ENCODE measurements at places on chromosomes 16 and 17.

DNA sequence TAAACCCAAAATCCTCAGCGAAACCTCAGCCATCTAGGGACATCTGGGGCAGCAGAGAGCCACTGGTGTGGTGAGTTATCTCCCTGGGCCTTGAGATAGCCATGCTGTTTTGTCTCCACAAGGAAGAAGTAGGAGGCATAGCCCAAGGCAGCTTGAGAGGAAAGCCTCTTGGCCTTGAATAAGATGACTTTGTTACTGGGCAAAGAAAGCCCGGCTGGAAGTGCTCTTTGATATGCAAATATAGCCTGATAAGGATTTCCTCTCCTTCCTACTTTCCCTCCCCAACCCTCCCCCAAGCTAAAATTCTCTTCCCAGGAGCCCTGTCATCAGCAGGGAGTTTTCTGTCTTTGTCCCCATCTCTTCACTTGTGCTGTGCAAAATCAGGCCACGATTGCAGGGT, 694.4 kb downstream of the MAF start:
- DNase-seq, result no peak

- DNase-seq, result no peak
These were observed 938.9 kb downstream of the CDH11 start for GRCh38 chr16:64182985-64183384.

DNA sequence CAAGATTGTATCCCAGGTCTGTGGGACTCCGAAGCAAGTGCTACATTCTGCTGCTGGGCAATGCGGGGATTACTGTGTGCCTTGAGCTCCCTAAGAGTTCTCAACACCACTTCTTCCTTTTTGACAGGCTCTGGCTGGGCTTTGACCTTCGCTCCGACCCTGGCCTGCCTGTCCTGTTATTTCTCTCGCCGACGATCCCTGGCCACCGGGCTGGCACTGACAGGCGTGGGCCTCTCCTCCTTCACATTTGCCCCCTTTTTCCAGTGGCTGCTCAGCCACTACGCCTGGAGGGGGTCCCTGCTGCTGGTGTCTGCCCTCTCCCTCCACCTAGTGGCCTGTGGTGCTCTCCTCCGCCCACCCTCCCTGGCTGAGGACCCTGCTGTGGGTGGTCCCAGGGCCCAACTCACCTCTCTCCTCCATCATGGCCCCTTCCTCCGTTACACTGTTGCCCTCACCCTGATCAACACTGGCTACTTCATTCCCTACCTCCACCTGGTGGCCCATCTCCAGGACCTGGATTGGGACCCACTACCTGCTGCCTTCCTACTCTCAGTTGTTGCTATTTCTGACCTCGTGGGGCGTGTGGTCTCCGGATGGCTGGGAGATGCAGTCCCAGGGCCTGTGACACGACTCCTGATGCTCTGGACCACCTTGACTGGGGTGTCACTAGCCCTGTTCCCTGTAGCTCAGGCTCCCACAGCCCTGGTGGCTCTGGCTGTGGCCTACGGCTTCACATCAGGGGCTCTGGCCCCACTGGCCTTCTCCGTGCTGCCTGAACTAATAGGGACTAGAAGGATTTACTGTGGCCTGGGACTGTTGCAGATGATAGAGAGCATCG, 2.4 kb downstream of the SLC16A13 start:
- DNase-seq, result no peak

DNA sequence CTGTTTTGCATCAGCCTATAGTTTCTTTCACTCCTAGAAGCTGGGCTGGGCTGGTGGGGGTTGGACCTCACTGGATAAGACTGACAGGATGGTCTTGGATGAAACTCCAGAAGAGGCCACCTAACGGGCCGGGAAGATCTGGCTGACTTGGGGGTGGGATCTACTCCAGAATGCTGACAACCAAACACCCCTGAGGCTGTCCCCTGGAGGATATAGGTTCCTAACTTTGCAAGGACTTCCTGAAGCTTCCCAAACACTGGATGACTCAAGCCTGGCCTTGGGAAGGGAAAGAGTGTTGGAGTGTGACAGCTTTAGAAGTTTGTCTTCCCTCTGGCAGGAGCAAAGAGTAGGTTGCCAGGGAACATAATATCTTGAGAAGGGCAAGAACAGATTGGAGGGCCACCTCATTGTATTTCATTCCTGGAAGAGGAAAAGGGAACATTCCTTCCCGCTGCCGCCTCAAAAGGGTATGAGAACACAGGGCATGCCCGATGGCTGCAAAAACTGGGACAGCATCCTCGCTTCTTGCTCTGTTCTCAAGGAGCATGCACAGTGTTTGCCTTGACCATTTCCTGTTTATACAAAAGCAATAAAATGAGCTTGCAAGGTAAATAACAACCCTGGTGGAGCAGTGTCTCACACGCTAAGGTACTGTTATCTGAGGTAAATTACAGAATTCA, 6.8 kb upstream of the CYB5B start:
- no peak for DNase-seq

- DNase-seq, result no peak
These were observed 31.1 kb upstream of the JPH3 start for GRCh38 chr16:87570938-87571867.

DNA sequence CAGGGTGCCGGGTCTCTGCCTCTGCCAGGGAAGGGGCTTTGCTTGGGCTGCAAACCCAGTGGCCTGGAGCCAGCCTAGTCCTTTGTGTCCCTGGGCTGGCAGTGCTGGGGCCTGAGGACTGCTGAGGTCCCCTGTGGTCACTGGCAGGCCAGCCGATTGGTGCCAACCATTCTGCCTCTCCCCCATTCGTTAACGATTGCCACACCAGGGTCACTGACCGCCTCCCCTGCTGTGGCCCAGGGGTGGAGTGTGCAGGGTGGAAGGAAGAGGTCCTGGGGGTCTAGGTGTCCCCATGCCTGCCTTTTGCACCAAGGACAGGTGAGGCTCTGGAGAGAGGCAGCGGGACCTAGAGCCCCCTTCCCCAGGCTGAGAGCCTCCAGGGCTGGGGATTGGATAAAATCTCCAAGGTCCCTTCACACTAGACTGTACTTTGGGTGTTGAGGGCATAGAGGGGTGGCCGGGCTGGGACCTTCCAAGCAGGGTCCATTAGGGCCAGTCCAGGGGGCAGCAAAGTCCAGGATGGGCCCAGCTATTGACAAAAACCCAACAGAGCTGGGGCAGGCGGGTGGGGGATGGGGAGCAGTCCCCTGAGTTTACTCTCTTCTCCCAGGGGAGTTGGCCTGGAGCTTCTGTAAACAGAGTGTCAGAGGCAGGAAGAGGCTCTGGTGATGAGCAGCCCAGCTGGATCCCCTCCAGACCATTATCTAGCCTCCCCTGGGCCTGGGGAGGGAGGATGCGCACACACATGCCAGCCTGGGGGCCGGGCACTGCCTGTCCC, 1.1 kb downstream of the VASN start:
- no peak for DNase-seq

DNA sequence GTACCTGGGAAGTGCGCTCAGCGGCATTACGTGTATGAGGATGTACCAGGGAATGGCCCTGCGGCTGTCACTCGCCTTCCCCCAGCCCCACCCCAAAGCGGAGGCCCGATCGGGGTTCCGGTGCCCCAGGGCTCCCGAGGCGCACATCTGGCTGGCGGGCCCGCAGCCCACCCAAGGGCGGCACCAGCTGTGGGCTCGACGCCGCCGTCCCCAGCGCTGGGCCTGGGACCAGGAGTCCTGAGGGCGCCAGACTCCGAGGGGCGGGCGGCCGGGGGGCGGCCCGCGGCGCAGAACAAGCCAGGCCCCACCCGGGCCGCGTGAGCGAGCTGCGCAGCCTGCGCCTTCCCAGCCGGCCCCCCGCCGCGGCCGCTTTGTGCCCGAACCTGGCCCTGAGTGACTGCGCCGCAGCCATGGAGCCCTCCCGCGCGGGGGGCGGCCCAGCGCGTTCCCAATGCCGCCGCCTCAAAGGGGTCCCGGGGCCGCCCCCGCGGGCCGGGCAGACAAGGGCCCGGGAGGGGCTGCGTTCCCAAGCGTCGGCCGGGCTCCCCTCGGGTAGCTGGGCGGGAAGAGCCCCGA, 17.4 kb downstream of the ZNF423 start:
- no peak for DNase-seq

DNA sequence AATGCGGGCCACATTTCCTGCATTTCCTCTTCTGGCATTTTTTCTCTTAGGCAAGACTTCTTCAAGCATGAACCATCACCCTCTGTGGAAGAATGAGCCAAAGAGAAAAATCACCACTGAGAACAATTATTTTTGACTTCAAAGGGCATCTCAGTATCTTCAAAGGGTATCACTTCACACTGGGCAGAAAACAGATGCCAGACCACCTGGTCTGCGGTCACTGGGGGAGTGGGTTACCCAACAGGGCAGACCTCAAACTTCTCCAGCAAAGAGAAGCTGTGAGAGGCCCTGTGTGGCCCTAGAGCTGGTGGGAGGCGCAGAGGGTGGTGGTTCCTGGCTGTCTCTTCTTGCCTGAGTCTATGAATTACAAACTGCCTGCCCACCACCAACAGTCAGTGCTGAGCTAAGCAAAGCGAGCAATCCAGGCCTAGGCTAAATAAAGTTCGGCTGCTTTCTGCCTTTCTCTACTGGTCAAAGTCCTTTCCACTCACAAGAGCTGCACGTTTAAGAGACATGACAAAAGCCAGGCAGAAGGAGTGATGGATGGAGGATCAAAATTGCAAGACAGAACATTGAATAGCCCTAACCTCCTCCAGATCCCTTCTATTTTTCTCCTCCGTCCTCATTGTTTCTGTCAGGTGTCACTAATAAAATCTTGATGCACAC, 602.7 kb upstream of the CDH5 start:
- DNase-seq, result no peak

GRCh38 chr17:81556863-81557262, 4.7 kb upstream of the FAAP100 start:
- no peak for DNase-seq

DNA sequence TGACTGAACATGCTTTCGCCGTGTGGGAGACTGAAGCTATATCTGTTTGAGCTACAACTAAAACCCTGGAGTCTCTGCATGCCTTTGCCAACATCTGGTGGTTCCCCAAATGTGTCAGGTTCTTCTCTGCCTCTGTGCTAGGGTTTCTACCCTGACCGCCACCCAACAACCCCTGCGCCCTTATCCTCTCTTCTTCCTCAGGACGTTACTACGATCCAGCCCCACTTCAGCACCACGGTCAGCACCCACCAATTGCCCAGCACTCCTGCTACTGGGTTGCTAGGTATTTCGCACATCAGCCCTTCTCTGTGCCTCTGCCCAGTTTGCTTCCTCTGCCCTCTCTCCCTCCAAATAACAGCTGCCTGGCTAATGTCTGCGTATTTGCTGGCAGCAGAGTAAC, 106.3 kb upstream of the HSBP1 start:
- no peak for DNase-seq

DNA sequence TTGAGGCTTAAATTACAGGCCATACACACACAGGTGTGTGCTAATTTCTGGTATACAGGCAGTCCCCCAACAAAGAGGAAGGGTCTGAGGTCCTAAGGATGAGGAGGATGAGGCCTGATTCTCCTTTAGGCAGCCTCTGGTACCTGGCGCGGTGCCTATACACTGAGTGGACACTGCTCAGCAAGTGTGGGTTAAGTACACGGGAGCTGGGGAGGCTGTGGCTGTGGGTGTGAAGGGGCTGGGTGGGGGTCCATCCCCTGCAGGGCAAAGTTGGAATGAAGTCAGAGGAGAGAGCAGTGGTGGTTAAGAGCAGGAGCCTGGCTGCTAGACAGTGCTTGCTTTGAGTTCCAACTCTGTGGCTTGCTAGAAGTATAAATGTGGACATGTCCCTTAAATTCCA, 10.9 kb downstream of the MRM1 start:
- DNase-seq, result no peak

DNA sequence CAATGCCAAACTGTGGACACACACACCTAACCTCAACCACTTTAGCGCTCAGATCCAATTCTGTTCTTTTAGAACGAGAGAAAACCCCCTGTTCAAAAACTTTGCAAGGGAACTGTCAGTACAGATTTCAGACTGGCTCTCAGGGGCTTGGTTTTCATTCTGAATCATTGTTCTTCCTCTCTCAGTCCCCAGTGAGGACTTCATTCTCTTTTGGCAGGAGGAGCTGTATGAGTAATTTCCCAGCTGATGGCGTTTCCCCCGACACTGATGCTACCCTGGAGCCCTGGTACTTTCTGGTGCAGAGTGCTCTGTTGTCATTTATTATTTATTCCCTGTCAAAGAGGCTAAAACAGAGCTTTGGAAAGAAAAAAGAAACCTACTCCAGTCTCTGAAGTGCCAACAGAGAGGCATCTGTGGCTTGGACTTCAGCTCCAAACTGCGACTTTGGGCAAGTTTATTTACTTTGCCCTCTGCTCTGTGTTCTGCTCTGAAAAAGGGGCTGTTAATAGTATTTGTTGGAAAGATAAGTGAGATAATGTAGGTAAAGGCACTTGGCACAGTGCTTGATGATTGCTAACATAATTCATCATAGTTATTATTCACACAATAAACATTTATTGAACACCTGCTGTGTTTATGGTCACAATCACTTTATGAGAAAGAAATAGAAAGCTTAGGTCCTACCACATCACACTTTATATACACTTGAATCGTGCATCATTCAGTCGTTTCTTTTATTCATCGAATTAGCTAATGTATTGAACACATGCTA, 28.3 kb downstream of the ETV4 start:
- no peak for DNase-seq

- no peak for DNase-seq
These were observed 12.1 kb downstream of the USP6 start for GRCh38 chr17:5127910-5128309.

DNA sequence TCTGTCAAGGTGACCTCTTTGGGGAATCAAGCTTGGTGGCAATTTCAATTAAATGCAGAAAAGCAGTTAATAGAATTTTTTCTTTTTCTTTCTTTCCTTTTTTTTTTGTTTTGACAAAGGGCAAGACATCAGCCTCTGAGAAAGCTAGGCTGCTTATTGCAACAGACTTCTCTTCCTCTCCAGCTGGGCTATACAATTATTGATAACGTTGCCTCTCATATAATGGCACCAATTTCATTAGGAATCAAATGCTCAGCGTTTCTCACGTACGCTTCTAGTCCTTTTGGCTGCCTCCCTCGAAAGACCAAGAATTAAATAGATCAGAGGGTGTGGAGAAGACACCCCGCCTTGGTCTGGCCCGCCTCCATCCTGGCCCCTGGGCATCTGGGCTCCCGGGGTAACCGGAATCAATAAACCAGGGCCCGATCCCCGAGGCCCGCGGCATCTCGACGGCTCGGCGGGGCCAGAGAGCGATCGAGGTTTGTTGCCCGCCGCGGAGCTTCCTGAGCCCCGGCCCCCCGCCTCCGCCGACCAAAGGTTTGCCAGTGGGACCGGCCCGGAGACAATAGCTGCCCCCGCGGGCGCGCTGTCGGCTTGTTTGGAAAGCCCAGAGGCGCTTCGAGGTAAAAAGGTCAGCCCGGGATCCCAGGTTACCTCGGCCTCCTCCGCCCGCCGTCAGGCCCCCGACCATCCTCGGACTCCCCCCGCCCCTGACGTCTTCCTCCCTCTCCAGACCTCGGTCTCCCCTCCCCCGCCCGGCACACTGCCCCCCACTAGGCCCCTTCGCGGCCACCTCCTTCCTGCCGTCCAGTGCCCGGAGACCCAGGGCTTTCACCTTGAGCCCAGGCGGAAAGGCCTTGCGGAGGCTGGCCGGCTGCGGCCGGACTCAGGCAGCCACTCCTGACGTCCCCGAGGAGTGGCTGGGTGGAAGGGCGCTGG, 3.9 kb downstream of the HOXB1 start:
- no peak for DNase-seq

GRCh38 chr16:3161235-3162018, 26.6 kb upstream of the OR1F1 start:
- no peak for DNase-seq

Data from activated CD8-positive, alpha-beta memory T cell treated with anti-CD3 and anti-CD28 coated beads for 4 hours (primary cell).